ENCODE measurements at places on chromosomes 5 and 9. TPM values are rescaled to one million over a fixed set of nuclear protein-coding genes. Genes with fewer than 3 reads are reported as not detected.

PTPRD gene
- 9.6 TPM for total RNA-seq

GRCh38 chr9:116792271-116792670 is 105.2 kb downstream of the TRIM32 start:
- DNase-seq = no peak

DNA sequence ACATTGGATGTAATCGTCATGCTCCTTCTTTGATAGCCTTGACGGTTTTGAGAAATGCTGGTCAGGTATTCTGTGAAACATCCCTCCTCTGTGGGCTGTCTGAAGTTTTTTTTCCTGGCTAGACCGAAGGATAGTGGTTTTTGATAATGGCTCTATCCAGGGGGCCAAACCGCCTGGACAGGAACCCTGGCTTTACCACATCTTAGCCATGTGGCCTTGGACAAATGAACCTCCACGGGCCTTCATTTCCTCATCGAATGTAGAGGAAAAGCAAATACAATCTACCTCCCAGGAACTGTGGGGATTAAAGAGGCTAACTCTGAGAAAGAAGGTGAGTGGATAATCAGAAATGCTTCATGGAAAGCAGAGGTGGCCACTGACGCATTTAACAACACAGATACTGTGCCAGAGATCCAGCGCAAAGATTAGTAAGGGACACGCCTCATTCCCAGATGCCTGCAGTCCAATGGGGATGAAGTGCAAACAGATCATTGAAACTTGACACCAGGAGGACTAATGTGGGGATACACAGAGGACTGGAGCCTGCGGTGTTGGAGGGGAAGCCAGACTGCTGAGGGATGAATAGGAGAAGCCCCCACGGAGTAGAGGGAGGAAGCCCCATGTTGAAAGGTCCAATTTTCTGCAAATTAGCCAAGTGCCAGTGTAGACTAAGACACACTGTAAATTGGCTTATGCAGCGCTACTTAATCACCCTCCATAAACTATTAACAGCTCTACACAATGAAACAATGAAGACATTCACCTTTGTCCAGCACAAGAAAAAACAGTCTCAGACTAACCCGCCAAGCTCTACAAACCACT is 41.6 kb downstream of the MYO10 start:
- DNase-seq = peak; percentile 98

MRNIP gene
- total RNA-seq = 6.9 TPM

DNA sequence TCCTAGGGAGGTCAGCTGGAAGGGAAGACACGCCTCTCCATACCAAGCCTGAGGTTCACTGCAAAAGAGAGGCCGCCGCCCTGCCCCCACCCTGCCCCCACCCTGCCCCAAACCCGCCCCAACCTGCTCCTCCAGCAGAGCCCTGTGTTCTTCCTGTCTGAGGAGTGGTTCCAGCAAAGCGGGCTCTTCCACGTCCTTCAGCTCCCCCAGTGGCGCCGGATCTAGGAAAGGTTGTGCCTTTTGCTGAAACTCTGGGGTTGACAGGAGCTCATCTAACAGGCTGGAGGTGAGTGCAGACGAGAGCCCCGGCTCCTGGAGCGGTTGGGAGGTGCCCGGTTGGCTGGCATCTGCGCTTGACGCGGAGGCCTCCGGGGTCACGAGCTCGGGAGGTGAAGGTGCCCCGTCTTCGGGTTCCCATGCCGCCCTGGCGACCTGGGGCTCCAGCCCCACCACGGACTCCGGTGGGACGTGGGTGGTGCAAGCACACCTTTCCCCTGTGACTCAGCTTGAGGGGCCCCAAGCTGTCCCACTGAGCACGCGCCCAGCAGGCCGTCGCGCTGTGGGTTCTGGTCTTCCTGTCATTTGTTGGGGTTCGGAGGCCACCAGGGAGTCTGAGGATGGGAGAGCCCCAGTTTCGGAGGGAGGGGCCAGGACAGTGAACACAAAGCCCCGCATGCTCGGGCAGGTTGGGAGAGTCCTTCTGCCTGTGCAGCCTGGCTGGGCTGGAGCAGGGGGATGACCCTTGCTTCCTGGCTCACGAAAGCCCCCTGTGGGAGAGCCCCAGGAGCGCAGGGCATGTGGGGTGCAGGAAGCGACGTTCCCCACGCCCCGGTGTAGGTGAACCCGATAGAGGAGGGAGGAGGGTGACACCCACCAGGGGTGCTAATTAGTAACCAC is 1467.1 kb downstream of the FOXD4L5 start:
- DNase-seq = peak; percentile 36

UGT3A1 gene
- not detected for total RNA-seq

EGFLAM gene
- total RNA-seq = 0.13 TPM

CFAP77 gene
- not detected for total RNA-seq

GBGT1 gene
- 0.21 TPM for total RNA-seq
